ENCODE measurements at places on chromosomes 2 and 18. TPM values are rescaled to one million over a fixed set of nuclear protein-coding genes. Genes with fewer than 3 reads are reported as not detected.

The CYRIA gene
- 21.3 TPM for total RNA-seq

The FIGN gene
- 4.9 TPM for total RNA-seq

The DQX1 gene
- total RNA-seq, result 0.26 TPM

The ZBTB7C gene
- total RNA-seq, result 7.5 TPM

The AGXT gene
- not detected for total RNA-seq

The CYS1 gene
- total RNA-seq, result 0.93 TPM

The MPP4 gene
- total RNA-seq, result not detected

The SKOR2 gene
- total RNA-seq, result not detected
